Adipocyte (in vitro differentiated cells): ENCODE measurements at places on chromosomes 13 and 19.

GRCh38 chr13:29266756-29267733 is 328.4 kb downstream of the SLC7A1 start:
- no peak for DNase-seq

DNA sequence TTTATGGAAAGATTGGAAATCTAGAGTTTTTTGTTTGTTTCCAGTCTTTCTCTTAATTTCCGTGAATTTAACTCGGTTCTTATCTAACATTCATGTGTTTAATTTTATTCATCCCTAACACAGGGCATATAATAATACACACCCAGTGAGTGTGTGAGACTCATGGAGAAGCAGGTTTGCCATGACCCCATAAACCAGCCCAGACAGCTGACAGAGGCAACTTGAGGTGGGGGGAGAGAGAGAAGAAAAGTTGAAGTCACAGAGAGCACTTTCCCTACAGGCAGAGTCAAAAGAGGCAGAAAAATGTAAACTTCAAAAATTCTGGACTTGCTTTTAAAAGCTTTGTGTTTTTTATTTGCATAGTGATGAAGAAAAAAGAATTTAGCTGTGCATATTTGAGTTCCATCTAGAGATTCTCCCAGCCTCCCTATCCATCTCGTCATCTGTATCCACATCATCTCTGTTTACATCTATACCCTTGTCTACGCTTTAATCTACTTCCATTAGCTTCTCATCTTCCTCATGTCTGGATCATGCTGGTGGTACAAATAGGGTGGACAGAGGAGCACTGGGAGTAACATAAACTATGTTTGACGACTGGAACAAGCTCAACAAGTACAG is 60.2 kb downstream of the THSD1 start:
- no peak for DNase-seq

- no peak for DNase-seq
These were observed 51.2 kb downstream of the GADD45B start for GRCh38 chr19:2527171-2527570.

- DNase-seq = peak; percentile 33
These were observed 26.2 kb downstream of the ZNF160 start for GRCh38 chr19:53076984-53077383.

DNA sequence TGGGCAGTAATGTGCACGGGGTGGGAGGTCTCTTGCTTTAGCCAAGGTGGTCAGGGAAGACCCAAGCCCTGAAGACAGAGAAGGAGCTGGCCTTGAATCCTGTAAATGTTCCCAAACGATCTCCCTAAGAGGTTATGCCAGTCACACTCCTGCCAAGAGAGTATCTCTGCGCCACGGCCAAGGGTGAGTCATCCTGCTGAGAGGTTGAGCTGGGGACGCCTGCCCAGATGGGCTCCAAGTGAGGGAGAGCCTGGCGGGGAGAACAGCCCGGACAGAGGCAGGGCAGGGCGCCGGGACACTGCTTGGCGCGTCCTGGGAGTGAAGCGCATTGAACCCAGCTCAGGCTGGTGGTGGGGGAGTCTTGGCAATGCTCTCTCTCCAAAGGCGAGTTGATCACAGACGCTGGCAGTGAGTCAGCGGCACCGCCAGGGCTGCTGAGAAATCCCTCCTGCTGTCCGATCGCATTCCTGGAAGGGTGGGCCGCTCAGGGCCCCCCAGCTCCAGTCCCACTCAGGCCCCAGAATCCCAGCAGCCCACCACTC is 16.4 kb downstream of the SULT2B1 start:
- peak; percentile 96 for DNase-seq

DNA sequence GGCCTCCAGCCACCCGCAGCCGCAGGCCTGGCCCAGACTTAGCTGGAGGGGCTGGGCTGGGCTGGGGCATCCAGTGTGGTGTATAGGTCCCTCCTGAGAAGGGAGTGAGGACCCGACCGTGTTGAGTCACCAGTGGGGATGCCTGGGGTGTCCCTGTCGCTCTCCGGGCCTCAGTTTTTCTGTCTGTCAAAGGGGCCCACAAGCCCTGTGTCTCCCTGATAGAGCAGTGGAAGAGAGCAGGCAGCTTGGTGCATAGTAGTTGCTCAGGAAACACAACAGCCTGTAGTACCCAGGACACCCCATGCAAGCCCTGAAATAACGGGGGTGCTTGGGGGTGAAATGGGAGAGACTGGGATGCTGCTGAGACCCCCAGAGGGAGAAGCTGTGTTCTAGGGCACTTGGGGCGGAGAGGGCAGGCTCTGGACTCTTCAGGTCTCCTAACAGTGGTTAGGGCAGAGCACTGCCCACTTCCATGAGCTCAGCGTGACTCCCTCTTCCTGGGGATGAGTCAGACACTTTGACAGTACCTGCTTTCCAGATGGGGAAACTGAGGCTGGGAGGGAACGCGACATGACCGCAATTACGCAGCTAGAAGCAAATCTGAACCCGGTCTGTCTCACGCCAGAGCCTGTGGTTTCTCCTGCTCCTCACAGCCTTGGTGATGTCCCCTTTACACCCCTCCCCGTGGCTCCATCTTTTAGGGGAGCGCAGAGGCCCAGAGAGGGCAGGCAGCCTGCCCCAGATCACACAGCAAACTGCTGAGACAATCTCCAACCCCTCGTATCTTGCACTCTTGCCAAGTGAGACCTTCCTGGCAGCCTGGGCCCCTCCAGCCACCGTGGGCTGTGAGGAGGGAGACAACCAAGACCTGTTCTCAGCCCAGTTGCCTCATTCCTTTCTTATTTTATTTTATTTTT is 692 bp downstream of the SULT2B1 start:
- DNase-seq = no peak

DNA sequence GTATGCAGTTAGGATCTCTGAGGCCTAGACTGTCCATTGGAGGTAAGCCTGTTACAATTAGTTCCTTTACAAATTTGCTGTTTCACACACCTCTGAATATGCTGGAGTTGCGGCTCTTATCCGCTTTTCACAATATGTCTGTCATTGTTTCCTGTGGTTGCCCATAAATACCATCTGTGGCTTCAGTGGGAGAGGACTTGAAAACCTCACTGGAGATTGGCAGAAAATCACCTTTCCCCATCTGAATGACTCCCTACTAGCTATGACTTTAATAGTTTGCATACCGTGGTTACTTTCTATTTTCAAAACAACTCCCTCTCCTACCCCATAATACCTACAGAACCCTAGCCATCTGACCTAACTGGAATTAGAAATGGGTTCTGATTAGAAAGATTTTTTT is 454.3 kb downstream of the PCDH17 start:
- no peak for DNase-seq

- no peak for DNase-seq
These were observed 141.0 kb upstream of the TMTC4 start for GRCh38 chr13:100815476-100816046.

DNA sequence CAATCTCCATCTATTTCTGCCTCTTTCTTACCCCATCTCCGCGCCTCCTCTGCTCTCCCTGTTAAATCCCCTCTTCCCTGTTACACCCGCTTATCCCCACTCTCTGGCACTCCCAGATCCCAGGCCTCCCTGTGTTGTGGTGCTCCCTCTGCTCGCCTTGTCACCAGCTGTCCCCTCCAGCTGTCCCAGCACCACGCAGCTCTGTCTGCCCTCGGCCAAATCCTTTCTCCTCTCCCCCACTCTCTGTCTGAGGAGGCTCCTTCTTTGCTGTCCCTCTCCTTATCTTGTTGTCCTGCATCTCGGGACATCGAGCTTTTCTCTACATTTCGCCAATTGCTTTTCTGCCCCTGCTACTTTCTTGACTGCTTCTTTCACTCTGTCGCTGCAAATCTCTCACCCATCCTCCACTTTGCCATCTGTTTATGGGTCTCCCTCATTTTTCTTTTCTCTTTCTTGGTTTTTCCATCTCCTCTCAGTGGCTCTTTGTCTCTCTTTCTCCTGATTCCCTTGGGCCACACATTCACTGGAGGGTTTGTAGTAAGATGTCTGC is 941 bp downstream of the ZNF160 start:
- DNase-seq = peak; percentile 27

DNA sequence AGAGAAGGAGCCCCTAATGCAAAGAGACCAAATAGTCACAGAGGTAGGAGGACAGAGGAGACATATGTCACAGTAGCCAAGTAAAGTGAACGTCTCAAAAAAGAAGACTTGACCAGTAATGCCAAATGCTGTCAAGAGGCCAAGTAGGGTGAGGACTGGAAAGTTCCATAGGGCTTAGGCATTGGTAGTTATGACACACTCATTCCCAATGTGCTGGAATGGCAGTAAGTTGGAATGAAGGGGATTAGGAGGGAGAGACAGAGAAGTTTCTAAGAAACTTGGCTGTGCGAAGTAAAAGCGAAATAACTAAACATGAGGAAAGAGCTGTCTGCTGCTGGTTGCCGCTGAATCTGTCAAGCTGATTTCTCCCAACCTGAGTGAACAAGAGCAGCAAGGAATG is 14.9 kb upstream of the FRY start:
- no peak for DNase-seq

GRCh38 chr13:102510072-102510471 is 86.7 kb upstream of the TPP2 start:
- no peak for DNase-seq

DNA sequence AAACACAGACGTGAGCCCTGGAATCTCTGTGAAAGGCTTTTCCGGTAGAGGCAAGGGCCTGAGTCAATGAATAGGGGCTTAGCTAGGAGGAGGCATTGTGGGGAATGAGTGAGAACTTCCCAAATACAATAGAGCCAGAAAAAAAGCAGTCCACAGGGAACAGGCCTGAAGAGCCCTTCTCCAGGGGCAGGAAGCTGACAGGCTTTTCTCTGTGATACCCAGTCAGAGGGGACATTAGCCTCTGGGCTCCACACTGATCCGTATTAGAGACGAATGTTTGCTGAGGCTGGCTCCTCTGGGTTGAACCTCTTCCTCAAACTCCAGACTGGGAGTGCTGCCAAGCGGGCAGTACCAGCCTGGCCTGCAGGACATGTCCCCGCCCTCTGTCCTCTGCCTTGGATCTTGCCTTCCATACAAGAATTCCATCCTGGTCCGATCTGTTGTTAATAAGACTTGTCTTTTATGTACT is 2.3 kb downstream of the DHRS12 start:
- DNase-seq = no peak
